ENCODE measurements at places on chromosomes 1 and 21.

- DNase-seq = no peak
These were observed 5.1 kb upstream of the MYBPH start for GRCh38 chr1:203180611-203181330.

- DNase-seq = no peak
These were observed 12.0 kb upstream of the CTSS start for GRCh38 chr1:150777544-150777943.

DNA sequence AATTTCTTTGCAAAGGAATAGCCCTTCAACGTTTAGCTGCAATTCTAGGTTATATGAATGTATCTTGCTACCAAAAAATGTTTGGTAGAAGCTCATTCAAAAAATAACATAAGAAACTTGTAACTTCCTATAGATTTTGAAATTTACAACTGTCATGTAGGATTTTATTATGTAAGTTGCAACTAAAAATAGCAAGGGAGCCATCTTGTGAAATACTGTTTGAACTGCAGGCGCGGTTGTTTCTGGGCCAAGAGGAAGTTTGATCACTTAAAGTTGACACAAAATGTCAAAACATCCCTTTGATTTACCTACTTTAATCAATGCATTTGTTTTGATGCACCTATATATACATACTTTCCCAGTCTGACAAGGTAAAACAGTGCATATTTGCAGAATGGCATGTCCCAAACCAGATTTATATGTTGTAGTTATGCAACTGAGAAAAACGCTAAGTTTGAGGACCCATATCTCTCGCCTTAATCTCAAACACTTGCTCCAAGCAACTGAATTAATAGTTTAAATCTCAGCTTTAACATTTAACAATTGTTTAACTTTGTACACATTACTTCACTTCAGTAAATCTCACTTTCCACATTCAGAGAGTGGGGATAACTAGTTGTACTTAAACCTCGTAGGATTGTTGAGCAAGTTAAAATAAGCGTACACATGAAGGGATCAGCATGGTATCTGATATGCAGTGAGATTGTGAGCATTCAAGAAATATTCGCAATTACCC is 63.9 kb downstream of the KCNK2 start:
- peak; percentile 55 for DNase-seq

GRCh38 chr1:235147269-235147668 is 13.8 kb downstream of the RBM34 start:
- no peak for DNase-seq

GRCh38 chr21:44711327-44712202 is at the start of gene TSPEAR:
TSPEAR (minus strand) TSS chr21:44711572; CDS start chr21:44711514, 58 bp downstream.
- peak; percentile 75 for DNase-seq

DNA sequence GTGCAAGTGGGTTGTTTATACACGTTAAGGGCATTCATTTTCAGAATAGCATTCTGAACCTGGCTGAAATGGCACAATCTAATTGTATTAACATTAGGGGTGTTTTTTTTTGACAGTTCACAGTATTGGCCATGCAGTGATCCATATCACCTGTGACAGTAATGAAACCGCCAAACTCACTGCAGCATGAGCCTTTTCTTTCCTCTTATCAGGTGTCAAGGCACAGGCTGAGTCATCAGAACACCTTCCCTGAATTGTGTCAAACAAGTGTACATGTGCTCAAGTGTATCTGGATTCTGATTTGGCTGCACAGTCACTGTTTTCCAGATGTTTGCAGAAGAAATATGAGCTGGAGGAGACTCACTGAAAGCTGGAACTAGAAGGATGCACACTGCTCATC is 47.7 kb upstream of the C8B start:
- no peak for DNase-seq

GRCh38 chr1:182229921-182230491 is 161.6 kb downstream of the GLUL start:
- DNase-seq = peak; percentile 93

- DNase-seq = no peak
These were observed 272.5 kb downstream of the SIPA1L2 start for GRCh38 chr1:232357416-232357815.

DNA sequence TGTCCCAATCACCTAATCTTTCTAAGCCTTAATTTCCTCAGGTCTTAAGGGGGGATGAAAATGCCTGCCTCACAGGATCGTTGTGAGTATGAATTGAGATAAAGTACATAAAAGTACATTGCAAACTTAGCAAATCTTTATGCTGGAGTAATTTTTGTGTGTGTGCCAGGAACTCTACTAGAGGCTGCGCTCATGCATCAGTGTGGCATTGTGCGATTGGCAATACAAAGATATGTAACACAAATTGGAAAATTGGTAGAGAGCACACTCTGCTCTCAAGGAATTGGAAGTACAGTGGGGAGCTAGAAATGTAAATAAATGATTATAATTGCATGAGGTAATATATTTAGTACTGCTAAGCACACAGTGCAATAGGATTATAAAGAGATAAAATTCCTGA is 398.3 kb downstream of the DUSP10 start:
- no peak for DNase-seq

DNA sequence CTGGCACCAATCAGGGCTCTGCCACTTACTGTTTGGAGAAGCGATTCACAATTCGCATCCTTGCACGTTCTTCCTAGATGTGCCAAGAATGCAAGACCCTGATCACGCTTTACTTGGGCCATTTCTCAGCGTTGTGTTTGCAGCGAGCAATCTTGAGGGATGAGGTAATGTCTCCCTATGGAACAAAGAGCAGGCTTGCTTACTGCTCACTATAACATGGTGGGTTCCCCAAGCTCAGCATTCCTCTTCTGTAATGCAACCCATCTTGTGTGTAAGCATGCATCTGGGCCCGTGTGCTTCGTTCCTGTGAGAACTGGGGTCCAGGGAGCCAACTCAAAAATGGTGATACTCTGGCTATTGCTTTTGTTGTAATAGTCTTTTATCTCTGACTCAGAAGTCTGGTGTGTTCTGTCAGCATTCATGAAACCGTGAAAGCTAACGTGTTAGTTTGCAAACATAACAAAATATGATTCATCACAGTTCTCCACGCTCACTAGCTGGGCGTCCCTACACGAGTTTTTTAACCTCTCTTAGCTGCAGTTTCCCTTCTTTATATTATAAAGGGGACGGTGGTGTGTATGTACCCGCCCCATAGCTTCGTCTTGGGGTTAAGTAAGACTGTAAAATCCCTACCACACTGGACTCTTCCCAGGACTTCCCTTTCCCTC is 33.3 kb downstream of the DNTTIP2 start:
- DNase-seq = peak; percentile 50

DNA sequence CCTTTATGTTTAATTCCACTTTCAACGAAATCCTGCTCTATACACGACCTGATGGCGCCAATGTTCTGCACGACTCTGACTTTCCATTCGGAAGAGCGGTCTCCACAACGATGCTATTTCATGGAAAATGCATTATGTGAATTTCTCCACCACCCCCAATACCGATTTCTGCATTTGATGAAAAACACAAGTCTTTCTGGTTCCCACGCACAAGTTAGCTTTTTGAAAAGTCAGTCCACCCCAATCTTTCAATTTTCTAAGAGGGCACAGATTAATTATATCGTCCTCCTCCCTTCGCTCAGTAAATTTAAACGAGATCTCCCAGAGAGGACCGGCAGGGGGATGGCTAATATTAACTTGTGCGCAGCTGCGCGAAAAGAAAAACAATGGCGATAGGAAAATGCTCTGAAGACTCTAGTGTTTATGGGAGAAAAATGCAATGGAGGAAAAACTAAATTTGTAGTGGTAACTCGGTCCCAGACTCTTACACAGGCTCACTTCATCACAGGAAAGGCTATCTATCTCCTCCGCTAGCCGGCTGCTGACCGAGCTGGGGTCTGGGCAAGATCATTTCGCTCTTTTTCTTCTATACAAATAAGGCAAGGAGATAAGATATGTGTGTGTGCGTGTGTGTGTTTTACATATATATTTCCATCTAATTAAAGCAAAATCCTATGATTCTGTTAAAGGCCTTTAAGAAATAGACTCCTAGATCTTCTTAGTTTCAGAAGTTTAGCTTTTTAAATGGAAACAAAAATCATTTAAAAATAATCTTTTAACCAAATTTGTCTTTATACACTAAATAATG is 1.2 kb upstream of the LHX8 start:
- no peak for DNase-seq

- no peak for DNase-seq
These were observed 38.7 kb downstream of the BCL9 start for GRCh38 chr1:147579934-147580537.

DNA sequence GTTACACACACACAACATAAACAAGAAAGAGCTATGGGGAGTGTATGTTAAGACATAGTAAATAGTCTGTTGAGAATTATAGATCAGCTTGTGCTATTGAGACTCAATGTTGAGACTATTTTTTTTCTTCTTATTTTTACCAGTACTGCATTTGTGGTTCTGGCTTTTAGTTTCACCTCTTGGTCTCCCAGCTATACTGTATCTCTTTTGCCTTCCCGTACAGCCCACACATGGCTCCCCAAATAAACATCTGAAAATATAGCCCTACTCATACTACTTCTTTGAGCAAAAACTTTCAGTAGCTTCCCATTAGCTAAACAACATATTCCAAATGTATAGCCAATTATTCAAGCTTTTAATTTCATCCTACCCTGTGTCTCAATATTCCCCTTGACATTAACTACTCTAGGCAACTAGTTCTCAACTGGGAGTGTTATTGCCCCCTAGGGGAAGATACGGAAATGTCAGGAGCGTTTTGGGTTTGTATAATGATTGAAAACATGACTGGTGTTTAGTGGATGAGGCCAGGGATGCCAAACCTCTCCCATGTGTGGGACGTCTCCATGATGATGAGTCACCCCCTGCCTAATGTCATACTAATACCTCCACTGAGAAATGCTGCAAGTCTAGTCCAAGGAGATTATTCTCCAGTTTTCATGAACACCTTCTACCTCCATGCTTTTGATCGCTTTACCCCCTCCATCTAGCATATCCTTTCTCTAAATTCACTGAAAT is 6.8 kb downstream of the RPE65 start:
- DNase-seq = peak; percentile 51

DNA sequence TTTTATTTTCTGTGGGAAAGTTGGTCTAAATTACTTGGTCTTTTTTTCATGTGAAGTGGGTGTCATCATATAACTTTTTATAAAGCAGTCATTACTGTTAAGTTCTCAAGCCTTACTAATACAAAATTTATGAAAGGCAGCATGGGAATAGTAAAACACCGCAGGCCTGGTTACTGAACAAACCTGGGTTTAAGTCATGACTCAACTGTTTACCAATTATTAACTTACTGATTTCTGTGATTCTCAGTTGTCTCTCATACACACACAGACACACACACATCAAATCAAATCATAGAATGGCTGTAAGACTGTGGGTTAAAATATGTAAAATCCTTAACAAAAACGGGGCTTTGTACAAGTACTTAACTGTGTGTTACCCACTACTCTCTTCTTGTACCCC is 14.6 kb downstream of the MAEL start:
- no peak for DNase-seq

- peak; percentile 67 for DNase-seq
These were observed 4.1 kb downstream of the AXDND1 start for GRCh38 chr1:179369751-179370341.

DNA sequence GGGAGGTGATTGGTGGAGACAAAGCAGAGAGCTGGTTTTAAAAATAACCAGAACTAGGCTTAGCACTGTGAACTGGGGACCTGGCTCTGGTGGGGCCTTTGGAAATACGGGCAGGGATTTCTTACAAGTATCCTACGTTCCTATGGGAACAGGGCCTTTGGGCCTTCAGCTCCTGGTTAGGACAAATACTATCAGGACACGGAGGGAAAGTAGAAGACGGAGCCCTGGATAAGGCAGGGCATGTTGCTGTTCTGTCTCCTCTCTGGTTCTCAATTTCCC is 5.3 kb upstream of the MYOG start:
- DNase-seq = no peak

DNA sequence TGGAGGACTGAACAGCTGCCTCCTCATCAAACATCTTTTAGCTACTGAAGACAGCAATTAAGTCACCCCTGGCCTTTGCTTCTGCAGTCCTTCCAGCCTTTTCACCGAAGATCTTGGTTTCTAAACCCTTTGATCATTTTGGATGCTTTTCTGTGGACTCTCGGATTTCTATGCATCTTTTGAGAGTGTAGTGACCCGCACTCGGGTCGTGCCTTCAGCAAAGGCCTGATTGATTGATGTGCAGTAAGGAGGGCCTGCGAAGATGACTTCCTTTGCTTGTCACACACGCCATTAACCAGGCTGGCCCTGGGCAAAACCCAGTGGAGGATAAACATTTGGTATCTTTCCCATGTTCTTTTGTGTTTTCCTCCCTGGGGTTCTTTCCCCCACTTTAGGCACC is 157.5 kb upstream of the CD34 start:
- DNase-seq = no peak

Measured in NCI-H1105 treated with DMSO at 0.1 percent for 48 hours (cell line).